ENCODE measurements at places on chromosomes 1 and 21.

DNA sequence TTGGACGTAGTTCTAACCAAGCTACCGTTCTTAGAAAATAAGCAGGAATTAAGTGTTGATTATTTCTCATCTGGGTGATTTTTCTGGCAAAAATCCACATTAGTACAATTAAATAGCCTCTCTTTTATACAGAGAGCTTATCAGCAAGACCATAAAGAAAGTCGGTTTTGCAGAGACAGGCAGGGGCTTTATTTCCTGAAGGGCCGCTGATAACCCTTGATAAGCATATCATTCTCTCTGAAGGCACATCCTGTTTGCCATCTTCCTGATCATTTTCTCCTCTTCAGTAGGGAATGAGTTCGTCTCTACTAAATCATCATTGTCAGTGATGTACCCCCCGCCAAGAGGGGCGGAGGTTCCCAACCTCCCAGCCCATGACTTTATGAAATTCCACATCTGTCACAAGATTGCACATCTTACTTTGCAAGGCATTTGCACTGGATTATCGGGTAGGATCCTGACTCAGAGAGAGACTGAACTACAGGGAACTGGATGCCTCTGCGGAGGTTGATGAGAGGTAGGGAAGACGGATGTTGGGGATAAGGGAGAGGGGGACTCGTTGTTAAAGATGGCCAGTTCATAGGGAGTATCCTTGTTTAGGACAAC is 115.7 kb downstream of the KCNJ6 start:
- DNase-seq = no peak

GRCh38 chr1:45863218-45863617 is 59.8 kb downstream of the MAST2 start:
- no peak for DNase-seq

DNA sequence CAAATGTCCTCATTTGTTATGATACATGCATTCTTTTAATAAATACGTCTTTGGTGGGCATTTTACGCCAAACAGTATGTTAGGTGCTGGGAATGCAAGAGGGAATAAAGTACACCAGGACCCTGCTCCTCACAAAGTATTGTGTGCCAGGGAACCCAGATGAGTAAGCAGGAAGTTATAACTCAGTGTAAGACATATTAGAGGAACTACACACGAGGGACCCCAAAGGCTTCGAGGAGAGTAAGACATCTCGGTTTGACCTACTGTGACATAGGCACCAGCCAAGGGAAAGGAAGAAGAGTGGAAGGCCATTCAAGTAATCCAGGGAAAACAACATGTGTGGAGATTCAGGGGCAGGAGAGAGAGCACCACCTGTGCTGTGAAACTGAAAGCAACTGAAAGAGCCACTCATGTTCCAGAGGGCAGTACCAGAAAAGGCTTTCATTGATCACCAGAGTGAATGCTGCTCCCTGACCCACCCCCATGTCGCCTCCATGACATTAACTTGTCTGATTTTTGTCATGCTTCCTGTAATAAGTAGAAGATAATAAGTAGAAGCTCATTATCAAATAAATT is 542.5 kb upstream of the PKN2 start:
- DNase-seq = peak; percentile 0

GRCh38 chr1:202890392-202890791 is 1.4 kb upstream of the RABIF start:
- DNase-seq = no peak

DNA sequence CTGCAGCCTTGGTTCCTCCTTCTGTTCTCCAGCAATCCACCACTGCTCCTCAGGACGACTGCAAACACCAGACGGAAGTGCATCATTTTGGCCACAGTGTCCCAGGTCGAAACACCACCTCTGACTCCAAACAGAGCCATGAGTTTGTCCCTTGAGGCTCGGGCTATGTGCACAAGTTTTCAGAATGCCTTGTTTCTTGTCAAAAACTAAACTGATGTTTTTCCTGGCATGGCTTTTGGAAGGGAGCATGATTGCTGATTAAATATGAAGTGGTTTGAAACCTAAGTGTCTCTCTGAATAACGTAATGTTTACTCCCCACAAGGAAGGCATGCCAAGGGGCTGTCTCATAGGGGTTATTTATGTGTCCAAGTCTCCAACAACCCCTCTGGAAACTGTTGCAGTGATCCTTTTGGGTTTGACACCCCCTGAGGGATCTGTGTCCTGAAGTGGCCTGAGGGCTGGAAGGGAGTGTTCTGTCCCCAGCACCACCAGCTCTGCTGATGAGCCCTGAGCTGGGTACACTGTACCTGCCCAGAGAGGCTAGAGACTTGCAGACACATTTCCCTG is 132.7 kb downstream of the PLPP3 start:
- DNase-seq = no peak

DNA sequence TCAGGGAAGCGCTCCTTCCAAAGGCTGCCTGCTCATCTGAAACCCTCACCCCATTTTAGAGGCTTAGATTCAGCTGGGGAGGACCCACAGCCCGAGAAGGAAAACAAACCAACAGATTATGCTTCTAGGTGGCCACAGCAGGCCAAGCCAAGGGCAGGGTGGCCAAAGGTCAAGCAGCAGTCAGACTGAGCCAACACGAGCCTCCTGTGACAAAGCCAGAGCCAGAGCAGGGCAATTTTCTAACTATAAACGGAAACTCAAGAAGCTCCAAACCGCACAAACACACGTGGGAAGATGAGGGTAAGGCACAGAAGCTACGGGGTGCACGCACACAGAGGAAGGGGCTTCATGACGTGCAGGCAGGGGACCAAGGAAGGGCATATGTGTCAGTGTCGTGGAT is 64.1 kb downstream of the PLEKHA6 start:
- DNase-seq = peak; percentile 27

GRCh38 chr1:79549201-79549600 is 542.7 kb upstream of the ADGRL4 start:
- no peak for DNase-seq

DNA sequence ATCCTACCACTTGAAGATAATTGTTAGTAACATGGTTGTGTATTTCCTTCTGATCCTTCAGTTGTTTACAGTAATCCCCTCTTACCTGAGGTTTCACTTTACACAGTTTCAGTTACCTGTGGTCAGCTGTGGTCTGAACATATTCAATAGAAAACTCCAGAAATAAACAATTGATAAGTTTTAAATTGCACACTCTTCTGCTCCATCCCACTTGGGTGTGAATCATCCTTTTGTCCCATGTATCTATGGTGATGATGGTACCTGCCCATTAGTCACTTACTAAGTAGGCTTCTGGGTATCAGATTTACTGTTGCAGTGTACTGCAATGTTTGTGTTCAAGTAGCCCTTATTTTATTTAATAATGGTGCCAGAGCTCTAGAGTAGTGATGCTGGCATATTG is 62.5 kb downstream of the OSBPL9 start:
- no peak for DNase-seq

DNA sequence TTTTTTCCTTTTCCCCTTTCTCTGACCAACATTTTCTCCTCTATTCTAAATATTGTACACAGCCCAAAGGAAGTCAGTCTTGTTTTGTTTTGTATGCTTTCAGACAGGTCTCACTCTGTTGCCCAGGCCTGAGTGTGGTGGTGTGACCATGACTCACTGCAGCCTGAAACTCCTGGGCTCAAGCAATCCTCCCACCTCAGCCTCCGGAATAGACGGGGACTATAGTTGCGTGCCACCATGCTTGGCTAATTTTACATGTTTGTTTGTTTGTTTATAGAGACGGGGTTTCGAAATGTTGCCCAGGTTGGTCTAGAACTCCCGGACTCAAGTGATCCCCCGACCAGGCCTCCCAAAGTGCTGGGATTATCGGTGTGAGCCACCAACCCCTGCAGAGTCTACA is 72.8 kb downstream of the NRIP1 start:
- DNase-seq = peak; percentile 75

GRCh38 chr1:28208818-28209441 is 23.9 kb downstream of the DNAJC8 start:
- peak; percentile 77 for DNase-seq

- DNase-seq = no peak
Measured at GRCh38 chr1:165876121-165876520, 48.7 kb downstream of the UCK2 start.

All from inflammatory macrophage (primary cell).